ENCODE measurements at places on chromosomes 11 and 22.

DNA sequence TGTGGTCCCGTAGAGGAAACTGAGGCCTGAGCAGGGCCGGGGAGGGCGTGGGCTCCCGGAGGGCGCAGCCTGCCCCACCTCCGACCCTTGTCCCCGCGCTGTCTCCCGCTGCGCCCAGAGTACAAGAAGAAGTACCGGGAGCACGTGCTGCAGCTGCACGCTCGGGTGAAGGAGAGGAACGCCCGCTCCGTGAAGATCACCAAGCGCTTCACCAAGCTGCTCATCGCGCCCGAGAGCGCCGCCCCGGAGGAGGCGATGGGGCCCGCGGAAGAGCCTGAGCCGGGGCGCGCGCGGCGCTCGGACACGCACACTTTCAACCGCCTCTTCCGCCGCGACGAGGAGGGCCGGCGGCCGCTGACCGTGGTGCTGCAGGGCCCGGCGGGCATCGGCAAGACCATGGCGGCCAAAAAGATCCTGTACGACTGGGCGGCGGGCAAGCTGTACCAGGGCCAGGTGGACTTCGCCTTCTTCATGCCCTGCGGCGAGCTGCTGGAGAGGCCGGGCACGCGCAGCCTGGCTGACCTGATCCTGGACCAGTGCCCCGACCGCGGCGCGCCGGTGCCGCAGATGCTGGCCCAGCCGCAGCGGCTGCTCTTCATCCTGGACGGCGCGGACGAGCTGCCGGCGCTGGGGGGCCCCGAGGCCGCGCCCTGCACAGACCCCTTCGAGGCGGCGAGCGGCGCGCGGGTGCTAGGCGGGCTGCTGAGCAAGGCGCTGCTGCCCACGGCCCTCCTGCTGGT, 1.9 kb downstream of the NLRP6 start:
- peak; percentile 33 for DNase-seq

DNA sequence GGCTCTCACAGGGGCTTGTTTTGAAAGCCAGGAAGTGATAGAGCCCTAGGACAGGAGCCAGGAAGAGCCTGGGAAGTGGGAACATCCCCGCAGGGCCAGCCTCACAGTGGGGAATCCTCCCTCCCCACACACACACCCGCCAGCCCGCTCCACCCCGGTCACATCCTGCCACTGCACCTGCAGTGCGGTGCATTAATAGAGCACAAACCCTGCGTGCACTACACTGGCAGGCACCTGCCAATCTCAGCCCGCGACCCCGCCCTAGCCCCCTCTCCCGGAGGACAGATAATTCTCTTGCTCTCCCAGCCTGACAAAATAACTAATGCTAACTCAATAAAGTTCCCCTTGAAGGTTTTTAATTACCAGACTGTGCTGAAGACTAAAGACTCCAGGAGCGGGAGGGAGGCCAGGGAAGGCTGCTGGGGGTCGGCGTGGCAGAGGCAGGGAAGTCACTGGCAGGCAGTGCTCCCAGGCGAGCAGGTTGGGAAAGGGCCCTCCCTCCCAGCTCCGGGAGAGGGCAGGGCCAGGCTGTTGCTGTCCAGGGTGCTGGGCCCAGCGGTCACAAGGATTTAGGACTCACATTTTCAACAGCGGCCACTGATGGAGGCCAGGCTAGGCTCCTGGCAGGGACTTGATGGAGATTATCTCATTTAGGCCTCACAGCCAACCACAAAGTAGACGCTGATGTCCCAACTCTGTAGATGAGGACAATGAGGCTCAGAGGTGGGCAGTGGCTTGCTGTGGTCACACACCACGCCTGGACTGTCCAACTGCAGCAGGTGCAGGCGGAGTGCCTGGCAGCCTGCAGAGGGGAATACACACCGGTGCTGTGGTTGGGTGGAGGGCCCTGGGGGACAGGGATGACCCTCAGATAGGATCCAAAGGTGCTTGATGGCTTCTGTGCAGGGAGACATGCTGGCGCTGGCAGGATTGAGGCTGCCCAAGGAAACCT, 23.9 kb upstream of the TCF20 start:
- DNase-seq, result peak; percentile 51

- no peak for DNase-seq
Measured at GRCh38 chr11:64654958-64655541, 64.0 kb downstream of the SLC22A12 start.

GRCh38 chr11:64285885-64286800, 495 bp downstream of the GPR137 start:
- peak; percentile 19 for DNase-seq

- DNase-seq, result peak; percentile 94
Measured at GRCh38 chr22:27107824-27108223, 450.4 kb downstream of the MIAT start.

DNA sequence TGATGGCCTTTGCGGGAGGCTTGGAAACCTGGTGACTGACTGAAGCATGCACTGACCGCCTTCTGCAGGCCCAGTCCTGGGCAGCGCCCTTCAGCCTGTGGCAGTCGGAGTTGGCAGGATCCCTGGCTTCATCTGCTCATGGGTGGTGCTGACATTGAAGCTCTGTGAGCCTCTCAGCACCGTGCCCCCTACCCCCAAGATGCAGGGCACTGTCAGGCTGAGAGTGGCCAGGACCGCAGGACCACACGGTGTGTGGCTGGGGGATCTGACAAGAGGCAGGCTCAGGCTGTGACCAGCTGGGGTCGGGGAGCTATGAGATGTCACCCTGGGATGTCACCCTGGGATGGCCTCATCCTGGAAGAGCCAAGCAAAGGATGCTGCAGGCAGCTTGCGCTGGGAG, 32.7 kb downstream of the TBC1D22A start:
- DNase-seq, result no peak

- no peak for DNase-seq
Measured at GRCh38 chr11:55920537-55920936, 6.2 kb upstream of the OR5W2 start.

DNA sequence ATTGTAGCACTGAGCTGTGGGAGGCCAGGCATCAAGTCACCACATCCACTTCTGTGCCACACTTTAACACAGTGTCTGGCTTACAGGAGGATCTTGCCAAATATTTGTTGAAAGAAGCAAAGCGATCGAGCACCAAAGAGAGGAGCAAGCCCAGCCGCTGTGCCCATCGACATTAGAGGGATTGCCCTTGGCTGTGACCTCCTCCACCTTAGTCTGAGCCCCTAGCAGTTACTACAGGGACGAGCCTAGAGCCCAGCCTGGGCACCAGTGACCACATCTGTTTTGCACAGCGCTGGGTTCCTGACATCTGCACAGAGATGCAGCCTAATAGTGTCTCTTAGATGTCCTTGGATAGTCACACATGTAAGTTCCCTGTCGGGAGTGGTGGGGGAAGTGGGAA, 17.7 kb downstream of the GRIK4 start:
- no peak for DNase-seq

Data from dermis microvascular lymphatic vessel endothelial cell (primary cell).